ENCODE measurements at places on chromosomes 12 and 14. TPM values are rescaled to one million over a fixed set of nuclear protein-coding genes. Genes with fewer than 3 reads are reported as not detected.

The NOVA1 gene
- 4.7 TPM for total RNA-seq

The ATL1 gene
- 0.81 TPM for total RNA-seq

The SCNN1A gene
- 2.6 TPM for total RNA-seq

The PPP1R36 gene
- not detected for total RNA-seq
